ENCODE measurements at places on chromosomes 7 and 10.

GRCh38 chr7:131604841-131605279 is 48.4 kb upstream of the PODXL start:
- DNase-seq = no peak

DNA sequence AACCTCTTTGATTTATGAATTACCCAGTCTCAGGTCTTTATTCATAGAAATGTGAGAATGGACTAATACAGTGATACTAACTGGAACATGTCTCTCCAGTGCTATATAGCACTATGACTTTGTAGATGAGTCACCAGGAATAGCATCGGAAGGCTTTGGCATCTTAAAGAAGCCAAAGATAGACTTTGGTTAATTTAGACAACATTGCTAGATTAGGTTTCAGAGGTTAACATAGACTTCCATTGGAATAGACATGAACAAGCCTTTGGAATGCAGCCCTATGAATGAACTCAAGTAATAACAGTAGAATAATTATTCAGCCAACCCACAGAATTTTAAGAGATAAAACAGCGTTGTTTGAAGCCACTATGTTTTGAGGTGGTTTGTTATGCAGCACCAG is 169.2 kb downstream of the HGF start:
- no peak for DNase-seq

DNA sequence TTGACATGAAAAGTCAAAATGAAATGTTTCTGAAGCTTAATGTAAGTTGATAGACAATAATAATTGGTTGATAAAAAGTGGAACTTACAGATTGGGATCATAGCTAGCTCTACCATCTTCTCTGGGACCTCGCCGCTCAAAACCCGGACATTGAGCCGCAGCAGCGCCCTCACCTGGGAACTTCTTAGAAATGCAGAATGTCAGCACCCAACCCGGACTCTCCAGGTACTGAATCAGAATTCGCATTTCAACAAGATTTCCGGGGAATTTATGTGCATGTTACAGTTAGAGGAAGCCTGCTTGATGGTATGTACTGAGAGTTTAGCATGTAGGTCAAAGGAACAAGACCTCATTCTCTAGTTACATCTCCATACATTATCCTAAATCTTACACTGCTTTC is 36.7 kb upstream of the ABLIM1 start:
- peak; percentile 8 for DNase-seq

DNA sequence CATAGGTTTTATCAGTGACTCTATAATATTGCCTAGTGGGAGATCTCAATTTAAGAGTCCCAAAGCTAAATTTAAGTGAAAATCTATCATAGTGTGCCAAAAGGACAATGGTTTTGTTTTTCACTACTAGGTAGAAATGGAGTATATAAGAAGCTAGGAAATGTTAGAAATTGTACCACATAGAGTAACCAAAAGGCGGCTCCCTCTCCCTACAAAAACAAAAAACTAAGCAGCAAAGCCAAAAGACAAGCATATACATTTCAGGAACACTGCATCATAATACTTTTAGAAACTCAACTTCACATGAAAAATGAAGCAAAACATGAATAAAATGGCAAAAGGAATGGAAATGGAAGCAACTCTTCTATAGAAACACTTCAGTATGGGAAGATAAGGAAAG is 271.6 kb downstream of the CACNA2D1 start:
- DNase-seq = no peak

- DNase-seq = no peak
Observed at GRCh38 chr7:18457832-18458231, 37.7 kb upstream of the HDAC9 start.
